ENCODE measurements at places on chromosomes 5 and 9. TPM values are rescaled to one million over a fixed set of nuclear protein-coding genes. Genes with fewer than 3 reads are reported as not detected.

GRCh38 chr5:44389823-44390143 lies 563 bp upstream of the FGF10 start:
- DNase-seq, result no peak

The PCDHA3 gene
- not detected for polyA plus RNA-seq

The NIPBL gene
- 4.9 TPM for polyA plus RNA-seq

The IGFBPL1 gene
- polyA plus RNA-seq, result not detected

The SPINK4 gene
- not detected for polyA plus RNA-seq

DNA sequence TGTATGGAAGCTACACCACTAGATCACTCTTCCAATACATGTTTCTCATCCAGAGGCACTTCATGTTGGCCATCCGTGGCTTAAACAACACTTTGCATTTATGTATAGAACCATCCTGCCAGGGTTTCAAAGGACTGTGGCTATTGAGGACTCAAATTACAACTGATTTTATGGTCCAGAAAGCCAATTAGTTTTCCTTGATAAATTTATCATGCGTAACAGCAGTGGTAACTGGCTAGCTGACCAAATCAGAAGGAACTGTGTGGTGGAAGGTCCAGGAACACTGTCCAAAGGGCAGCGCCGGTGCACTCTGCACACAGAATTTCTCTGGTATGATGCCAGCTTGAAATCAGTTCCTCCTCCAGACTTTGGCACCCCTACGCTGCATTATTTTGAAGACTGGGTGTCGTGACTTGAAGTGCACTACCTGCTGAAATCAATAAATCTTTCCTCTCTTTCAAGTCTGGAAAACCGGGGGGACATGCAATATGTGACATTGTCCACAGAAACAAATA lies 69.3 kb upstream of the TMEM252 start:
- DNase-seq, result no peak

The PCDHA9 gene
- polyA plus RNA-seq, result not detected

The NXNL2 gene
- not detected for polyA plus RNA-seq

The TGFBR1 gene
- polyA plus RNA-seq, result 34.2 TPM
